ENCODE measurements at places on chromosomes 2 and 18.

DNA sequence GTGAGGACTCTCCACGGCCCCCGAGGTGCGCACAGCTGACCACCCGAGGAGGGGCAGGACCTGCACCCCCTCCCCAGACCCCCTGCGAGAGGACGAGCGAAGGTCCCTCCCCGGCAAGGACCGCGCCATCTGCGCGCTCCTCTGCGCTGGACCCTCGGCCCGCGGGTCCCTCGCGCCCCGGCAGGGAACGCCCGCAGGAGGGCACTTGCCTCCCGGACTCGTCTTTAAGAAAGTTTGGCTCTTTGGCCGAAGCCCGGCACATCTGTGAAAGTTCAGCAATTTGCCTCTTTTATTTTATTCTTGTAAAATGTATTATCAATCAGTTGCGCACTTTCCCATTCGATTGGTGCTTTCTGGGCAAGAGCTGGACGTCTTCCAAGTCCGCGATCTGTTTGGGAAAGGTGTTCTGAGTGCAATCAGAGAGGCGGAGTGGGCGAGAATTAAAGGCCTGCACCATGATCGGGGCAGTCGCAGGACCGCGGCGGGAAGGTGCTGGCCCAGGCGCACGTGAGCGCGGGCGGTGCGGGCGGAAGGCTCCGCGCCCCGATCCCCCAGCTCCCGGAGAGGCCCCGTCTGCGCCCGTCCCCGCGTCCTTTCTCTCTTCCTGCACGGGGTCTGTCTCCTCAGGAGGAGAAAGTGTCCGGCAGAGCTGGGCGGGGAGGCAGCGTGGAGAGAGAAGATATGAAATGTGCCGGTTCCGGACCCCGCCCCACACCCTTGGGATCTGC lies 1.6 kb upstream of the ALKAL2 start:
- no peak for DNase-seq

- DNase-seq: no peak
Observed at GRCh38 chr2:2808551-2809058, 477.5 kb upstream of the MYT1L start.

GRCh38 chr18:78884502-78884901 lies 95.1 kb upstream of the SALL3 start:
- DNase-seq: no peak

DNA sequence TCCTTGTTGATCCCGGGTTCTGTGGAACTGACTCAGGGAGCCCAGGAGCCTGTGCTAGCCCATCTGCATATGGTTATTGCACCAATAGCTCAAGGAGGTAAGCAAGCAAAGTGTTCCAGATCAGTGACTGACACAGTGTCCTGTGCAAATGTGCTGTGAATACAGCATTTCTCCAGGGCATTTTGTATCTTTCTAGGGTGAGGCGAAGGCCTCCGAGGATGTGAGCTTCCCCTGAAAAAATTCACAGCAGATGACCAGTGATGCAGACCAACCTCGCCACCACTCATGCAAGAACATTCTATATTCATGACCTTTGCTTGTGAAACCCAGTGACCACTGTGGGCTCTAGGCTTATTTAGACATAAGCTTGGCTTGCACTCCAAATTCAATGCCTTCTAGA lies 15.2 kb upstream of the NT5DC4 start:
- DNase-seq: no peak

- no peak for DNase-seq
Observed at GRCh38 chr2:36469710-36470109, 114.1 kb downstream of the CRIM1 start.

DNA sequence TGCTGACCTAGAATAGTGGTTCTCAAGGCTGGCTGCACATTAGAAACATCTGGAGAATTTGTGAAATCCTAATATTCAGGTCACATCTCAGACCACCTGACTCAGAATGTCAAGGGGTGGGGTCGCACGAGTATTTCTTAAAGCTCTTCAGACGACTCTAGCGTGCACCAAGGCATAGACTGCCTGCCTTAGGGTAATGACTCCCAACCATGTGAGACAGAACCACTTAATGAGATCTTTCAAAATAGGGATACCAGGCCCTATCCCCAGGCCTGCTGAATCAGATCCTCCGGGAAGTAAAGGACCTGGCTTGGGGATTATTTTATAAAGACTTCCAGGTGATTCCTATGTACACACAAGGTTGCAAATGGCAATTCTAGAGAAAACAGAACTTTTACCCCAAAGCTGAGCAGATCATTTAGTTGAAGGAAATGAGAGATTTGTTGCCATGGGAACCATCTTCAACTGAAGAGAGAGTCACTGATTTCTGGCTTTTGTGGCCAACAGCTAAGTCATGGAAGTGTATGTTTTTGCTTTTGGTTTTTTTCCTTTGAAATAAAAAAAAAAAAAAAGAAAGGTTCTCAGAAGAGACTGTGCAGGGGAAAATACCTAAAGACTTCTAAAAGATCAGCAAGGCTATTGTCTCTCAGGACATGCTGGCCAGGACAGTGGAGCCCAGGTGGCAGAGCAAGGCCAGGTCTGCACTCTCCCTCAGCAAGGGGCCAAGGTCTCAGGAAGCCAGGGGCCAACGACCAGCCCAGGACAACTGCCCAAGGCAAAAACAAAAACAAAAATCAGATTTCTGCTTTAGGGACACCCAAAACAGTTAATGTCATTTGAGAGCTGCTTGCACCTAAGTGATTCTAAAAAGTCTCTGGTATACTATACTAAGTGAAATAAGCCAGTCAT lies 15.3 kb upstream of the LOXHD1 start:
- no peak for DNase-seq

DNA sequence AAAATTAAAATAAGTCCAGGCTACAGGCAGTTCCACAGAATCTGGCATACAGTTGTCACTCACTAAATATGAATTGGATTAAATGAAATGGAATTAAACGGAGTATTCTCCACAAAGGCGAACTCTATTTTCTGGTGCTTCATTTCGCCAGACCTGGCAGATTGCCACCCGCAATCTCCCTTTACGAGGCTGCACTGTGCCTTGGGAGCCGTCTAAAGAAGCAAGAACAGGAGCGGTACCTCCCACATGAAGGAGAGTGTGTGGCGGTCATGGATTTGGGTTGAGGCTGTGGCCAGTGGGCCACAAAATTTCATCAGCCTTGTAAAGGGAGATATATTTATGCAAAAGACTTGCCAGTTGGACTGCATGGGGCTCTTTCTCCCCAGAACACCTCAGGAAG lies 151.0 kb downstream of the OSR1 start:
- DNase-seq: no peak

- no peak for DNase-seq
Observed at GRCh38 chr2:148899638-148900318, 24.8 kb downstream of the KIF5C start.

DNA sequence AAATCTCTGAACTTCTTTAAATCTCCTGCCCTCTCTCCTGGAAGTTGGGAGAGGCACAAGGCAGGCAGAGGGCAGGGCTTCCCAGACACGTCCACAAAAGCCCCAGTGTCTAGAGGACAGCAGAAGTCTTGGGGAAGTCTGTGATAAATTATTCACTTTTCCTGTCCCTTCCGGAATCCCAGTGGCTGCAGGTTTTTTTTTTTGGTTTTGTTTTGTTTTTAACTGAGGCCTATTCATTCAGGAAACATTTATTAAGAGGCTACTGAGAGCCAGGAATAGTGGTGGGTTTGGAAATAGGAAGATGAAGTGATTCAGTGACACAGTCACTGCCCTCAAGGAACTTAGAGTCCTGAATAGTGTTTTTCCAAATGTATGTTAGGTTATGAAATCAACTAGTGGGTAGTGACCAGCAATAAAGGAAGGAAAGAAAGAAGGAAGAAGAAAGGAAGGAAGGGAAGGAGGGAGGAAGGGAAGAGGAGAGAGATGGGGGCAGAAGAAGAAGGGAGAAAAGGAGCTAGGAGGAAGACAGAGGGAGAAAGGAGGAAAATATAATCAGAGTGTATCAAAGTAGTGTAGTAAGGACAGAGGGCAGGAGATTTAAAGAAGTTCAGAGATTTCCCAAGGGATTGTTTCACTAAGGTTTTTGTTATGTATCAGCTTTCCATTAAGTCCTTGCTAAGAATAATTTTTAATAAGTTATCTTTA lies 98.9 kb upstream of the ZFP36L2 start:
- no peak for DNase-seq
